ENCODE measurements at places on chromosomes 6 and 20. TPM values are rescaled to one million over a fixed set of nuclear protein-coding genes. Genes with fewer than 3 reads are reported as not detected.

Gene PTK6
- 0.46 TPM for total RNA-seq

Gene RSPH3
- total RNA-seq: 2.2 TPM

Gene SSTR4
- total RNA-seq: not detected

GRCh38 chr6:117559299-117559698, 43.0 kb downstream of the GOPC start:
- H3K27ac ChIP-seq: no peak overlapping the region
- H3K4me1 ChIP-seq: no peaks in the 10 kb centered on the region
- no peak for DNase-seq
- H3K4me3 ChIP-seq: no peak overlapping the region

DNA sequence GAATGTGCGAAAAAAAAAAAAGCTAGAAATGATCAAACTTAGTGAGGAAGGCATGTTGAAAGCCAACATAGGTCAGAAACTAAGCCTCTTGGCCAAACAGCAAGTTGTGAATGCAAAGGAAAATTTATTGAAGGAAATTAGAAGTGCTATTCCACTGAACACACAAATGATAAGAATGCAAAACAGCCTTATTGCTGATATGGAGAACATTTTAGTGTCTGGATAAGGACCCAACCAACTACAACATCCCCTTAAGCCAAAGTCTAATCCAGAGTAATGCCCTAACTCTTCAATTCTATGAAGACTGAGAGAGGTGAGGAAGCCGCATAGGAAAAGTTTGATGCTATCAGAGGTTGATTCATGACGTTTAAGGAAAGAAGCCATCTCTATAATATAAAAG, 5.5 kb upstream of the ABCC10 start:
- DNase-seq: no peak
- no peak overlapping the region for H3K27ac ChIP-seq
- no peaks in the 10 kb centered on the region for H3K36me3 ChIP-seq
- no peaks in the 10 kb centered on the region for H3K4me1 ChIP-seq

DNA sequence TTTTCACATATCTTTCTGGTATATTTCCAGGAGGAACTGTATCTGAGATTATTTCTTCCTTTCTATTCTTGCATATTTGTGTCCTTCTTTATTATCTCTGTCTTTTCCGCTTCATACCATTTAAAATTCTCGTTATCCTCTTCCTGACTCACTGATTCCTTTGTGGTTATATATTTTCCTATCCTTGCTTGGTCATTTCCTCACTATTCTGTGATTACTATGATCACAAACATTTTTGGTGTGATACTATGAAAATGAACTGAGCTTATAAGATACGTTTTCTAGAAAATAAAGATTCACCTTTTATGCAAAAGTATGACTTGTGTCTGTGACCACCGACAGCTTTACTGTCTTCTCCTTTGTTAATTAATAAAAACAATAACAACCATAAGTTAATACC, 26.5 kb upstream of the MYCT1 start:
- DNase-seq: no peak
- no peak overlapping the region for H3K27ac ChIP-seq
- no peaks in the 10 kb centered on the region for H3K4me1 ChIP-seq
- no peaks in the 10 kb centered on the region for H3K27me3 ChIP-seq

- DNase-seq: no peak
- H3K36me3 ChIP-seq: no peaks in the 10 kb centered on the region
- H3K4me1 ChIP-seq: no peaks in the 10 kb centered on the region
- H3K4me3 ChIP-seq: no peak overlapping the region
- H3K27ac ChIP-seq: no peak overlapping the region
- H3K27me3 ChIP-seq: peaks cover 9% of the 10 kb centered on the region
Measured at GRCh38 chr20:14401479-14402138, 64.2 kb upstream of the FLRT3 start.

GRCh38 chr6:122109075-122109474, 290.4 kb upstream of the HSF2 start:
- H3K27ac ChIP-seq: no peak overlapping the region
- H3K36me3 ChIP-seq: no peaks in the 10 kb centered on the region
- DNase-seq: no peak
- H3K4me1 ChIP-seq: no peaks in the 10 kb centered on the region

- H3K36me3 ChIP-seq: no peaks in the 10 kb centered on the region
- no peak for DNase-seq
- peaks cover 3% of the 10 kb centered on the region for H3K4me1 ChIP-seq
- H3K27me3 ChIP-seq: no peaks in the 10 kb centered on the region
- H3K27ac ChIP-seq: no peak overlapping the region
Measured at GRCh38 chr6:136618086-136618485, 67.9 kb upstream of the MAP7 start.

DNA sequence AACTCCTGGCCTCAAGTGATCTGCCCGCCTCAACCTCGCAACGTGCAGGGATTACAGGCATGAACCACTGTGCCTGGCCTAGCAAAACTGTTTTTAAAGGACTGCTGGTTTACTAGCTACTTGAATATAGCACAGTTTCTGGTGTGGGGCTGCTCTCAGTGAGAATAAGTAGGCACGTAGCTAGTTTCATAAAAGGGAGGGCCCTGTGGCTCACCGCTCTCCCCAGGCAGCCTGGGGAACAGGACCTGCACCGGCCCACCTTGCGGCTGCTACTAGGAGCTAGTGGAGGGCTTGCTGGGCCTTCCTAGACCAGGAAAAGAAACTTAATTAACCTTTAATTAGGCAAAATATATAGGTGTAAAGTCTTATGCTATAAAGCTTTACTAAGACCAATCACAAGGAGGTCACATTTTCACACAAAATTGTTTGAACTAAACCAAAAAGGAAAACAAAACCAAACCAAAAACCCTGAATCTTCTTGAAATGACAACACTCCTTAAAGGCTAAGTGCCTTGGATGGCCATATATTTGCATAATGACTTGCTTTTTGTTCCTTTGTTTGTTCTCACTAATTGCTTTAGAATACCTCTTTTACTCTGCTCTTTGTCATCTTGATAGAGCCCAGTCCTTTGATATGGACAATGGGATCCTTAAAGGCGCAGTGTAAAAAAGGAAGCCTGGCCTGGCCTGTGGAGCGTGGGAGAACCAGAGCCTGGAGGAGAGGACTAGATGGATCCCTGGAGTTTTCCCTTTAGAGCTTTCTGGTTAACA, 69.5 kb upstream of the SAMD5 start:
- H3K27me3 ChIP-seq: peaks cover 41% of the 10 kb centered on the region
- no peak overlapping the region for H3K27ac ChIP-seq
- no peaks in the 10 kb centered on the region for H3K36me3 ChIP-seq
- peaks cover 5% of the 10 kb centered on the region for H3K4me1 ChIP-seq
- peak overlapping the region; percentile 25 for H3K4me3 ChIP-seq

GRCh38 chr6:128663238-128663637, 142.8 kb upstream of the PTPRK start:
- no peak for DNase-seq
- no peaks in the 10 kb centered on the region for H3K36me3 ChIP-seq
- H3K27ac ChIP-seq: no peak overlapping the region
- H3K4me3 ChIP-seq: no peak overlapping the region
- H3K4me1 ChIP-seq: no peaks in the 10 kb centered on the region

DNA sequence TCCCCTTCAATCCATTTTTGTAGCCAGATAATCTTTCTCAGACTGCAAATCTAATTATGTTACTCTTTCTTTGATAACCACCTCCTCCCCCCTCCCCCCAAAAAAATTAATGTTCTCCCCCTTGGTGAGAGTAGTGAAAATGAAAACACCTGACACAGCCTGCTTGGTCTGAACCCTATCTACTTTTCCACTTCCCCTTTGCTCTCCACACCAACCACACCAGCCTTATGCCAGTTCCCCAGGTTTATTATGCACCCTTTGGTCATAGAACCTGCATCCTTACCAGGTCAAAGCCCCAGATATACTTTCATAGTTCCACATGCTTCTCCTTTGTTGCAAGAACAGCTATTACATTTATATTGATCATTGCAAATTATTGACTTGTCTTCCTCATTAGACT, 19.4 kb downstream of the PFDN4 start:
- DNase-seq: no peak
- no peak overlapping the region for H3K4me3 ChIP-seq
- no peak overlapping the region for H3K27ac ChIP-seq
- peaks cover 3% of the 10 kb centered on the region for H3K4me1 ChIP-seq
